CD4-positive, alpha-beta T cell (primary cell): ENCODE measurements at places on chromosomes 7 and 10. TPM values are rescaled to one million over a fixed set of nuclear protein-coding genes. Genes with fewer than 3 reads are reported as not detected.

- DNase-seq, result no peak
Measured at GRCh38 chr7:5214236-5214635, 24.2 kb downstream of the WIPI2 start.

DNA sequence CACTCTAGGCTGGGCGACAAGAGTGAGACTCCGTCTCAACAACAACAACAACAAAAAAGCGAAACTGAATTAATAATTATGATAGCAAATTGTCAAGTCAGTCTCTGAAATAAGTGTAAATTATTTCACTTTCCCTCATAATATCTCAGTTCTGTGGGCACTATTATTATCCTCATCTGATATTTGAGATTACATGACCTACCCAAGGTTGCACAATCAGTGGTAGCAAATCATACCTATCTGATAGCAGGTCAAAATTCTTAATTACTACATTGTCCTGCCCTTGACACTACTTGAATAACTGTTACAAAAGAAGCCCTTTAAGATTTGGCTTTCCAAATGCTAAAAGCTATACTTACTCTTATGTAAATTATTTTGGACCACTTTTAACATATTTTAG lies 115.2 kb upstream of the GPR22 start:
- DNase-seq, result no peak

DNA sequence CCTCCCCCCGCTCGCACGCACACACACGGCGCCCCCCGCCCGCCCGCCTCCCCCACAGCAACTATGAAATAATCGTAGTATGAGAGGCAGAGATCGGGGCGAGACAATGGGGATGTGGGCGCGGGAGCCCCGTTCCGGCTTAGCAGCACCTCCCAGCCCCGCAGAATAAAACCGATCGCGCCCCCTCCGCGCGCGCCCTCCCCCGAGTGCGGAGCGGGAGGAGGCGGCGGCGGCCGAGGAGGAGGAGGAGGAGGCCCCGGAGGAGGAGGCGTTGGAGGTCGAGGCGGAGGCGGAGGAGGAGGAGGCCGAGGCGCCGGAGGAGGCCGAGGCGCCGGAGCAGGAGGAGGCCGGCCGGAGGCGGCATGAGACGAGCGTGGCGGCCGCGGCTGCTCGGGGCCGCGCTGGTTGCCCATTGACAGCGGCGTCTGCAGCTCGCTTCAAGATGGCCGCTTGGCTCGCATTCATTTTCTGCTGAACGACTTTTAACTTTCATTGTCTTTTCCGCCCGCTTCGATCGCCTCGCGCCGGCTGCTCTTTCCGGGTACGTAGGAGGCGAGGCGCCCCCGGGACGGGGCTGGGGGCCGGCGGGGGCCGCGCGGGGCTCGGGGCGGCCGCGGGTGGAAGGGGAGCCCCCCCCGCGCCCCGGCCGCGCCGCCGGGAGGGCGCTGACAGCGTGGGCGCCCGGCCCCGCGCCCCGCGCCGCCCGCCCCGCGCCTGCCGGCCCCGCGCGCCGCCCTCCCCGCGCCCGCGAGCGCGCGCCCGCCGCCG lies 441 bp downstream of the BMI1 start:
- DNase-seq, result peak; percentile 83

The CSGALNACT2 gene
- total RNA-seq, result 60.9 TPM

DNA sequence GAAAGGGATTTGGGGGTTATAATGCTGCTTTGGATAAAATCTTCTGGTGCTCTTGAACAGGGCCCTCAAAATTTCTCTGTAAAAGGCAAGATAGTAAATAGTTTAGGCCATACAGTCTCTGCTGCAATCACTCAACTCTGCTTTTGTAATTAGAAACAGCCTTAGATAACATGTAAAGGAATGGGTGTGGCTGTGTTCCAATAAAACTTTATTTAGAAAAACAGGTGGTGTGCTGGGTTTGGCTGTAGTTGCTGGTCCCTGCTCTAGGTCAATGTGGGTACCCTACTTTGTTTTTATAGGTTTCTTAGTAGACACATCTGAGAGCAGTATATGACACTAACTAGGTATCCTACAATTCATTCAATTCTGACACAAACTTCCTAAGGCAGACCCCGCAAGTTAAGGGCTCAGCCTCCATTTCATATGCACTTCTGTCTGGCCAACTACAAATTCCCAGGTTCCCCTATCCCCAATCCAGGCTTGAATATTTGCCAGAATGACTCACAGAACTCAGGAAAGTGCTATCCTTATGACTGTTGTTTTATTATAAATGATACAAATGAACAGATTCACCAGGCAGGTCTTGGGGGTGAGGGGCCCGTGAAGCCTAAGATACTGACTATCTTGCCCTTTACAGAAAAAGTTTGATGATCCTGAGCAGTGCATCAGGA lies 349.9 kb downstream of the RPS24 start:
- no peak for DNase-seq

DNA sequence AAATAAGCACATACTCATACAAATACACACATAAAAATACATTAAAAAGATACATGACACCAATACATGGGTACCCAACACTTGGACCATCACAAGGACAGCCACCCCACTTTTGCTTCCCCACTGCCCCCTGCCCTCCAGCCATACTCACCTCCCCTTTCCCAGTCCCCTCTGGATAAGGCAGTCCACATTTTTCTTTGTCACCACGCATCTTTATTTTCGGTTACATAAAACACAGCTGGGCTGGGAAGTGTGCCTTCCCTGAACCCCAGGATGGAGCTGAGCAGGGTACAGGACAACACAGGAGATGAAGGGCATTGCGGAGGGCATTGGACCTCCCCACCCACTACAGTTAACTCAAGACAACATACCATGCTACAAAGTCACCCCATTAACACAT lies 1.1 kb upstream of the HOXA3 start:
- DNase-seq, result no peak

DNA sequence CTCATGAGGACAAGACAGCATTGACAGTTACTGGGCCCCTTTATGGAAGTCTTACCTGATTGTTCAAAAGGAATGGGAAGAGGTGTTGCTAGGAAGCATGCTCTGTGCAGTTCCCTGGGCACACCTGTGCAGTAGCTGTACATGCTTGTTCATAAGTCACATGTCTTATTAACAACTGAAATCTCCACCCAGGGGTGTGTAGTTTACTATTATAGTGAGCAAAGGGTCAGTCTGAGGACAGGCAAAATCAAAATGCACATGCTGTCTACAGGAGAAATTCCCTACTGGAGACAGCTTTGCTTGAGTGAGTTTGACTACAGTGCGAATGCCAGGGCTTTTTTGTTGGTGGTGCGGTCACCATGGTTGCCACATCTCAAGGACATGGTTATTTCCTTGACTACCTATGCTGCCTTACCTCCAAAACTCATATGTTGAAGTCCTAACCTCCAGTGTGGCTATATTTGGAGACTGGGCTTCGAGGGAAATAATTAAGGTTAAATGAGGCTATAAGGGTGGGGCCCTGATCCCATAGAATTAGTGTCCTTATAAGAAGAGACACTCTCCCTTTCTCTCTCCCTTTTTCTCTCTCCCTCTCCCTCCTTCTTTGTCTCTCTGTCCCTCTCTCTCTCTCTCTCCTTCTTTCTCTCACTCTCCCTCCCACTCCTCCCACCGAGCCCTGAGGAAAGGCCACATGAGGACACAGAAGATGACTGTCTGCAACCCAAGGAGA lies 48.3 kb upstream of the RNF32 start:
- DNase-seq, result no peak

GRCh38 chr7:151249732-151250072 lies 1.2 kb upstream of the SMARCD3 start:
- DNase-seq, result no peak
